ENCODE measurements at places on chromosomes 7 and 10.

GRCh38 chr7:140231771-140232491 is 55.1 kb upstream of the KDM7A start:
- no peak for DNase-seq

- DNase-seq, result no peak
These were observed 590.0 kb upstream of the SEMA3D start for GRCh38 chr7:85776691-85777345.

- no peak for DNase-seq
These were observed 11.8 kb downstream of the NT5C3A start for GRCh38 chr7:33050535-33051318.

DNA sequence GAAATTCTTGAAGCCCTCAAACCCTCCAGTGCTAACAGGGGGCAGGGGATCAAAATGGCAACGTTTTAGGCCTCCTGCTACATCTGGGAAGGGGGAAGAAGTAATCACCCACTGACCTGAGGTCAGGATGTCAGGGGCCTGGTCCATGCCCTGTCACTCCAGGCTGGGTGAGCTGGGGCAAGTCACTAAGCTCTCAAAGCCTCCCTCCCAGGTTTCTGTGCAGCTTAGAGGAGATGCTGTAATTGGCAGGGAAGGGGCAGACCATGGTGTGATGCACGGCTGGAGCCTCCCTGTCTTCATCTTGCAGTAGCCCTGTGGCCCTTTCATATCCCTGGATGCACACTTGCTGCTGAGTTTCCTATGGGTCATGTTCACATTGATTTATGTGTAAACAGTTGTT is 27.2 kb downstream of the LEP start:
- DNase-seq, result no peak

DNA sequence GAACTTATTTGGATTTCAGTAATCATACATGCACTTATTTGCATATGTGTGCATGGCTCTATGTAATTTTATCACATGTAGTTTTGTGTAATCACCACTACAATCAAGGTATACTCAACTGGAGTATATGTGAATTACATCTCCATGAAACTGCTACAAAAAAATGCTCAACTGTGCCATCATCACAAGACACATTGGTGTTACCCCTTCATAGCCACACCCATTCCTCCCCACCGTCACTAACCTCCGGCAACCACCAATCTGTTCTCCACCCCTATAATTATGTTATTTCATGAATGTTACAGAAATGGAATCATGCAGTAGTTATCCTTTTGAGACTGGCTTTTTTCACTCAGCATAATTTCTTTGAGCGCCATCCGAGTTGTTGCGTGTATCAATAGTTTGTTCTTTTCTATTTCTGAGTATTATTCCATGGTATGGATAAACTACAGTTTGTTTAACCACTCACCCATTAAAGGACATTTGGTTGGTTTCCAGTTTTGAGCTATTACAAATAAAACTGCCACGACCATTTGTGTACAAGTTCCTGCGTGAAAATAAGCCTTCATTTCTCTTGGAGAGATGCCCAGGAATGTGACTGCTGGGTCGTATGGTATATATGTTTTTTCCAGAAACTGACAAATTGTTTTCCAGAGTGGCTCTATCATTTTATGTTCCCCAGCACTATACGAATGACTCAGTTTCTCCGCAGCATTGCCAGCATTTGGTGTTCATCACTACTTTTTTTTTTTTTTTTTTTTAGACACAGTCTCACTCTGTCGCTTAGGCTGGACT is 11.3 kb upstream of the SMO start:
- no peak for DNase-seq

GRCh38 chr10:75801121-75801520 is 369.7 kb downstream of the LRMDA start:
- DNase-seq, result no peak

DNA sequence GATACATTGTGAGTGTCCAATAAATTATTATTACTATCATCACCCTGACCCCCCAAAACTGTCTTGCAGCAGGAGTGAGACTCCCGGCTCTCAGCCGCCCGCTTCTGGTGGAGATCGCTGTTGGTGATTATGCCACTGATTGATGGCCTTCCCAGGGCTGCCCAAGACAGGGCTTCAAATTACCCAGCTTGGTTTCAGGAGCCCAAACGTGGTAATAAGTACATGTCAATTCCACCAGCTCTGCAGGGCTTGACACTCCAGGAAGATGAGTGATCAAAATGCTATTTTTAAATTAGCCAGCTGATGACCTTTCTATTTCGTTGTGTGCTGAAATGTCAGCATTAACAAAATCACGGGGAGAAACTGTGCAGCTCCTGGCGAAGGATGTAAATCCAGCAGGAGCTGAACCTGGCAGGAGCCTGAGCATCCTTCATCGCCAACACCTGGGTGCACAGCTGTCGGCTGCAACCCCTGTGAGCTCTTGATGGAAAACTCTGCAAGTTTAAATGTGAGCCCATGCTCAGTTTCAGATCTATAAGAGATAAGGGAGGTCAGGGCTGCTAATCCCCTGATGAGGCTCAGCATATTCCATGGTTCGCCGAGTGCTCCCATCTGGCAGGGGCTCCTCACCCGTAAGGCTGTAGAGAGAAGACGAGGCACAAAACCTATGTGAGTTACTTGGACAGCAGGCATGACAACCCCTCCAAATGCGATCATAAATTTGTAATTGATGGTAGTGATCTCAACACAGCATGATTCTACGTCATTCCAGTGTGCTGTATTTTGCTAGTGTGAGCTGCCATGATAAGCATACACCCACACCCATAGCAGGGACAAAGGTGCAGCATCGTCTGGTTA is 446.3 kb downstream of the TCERG1L start:
- no peak for DNase-seq

DNA sequence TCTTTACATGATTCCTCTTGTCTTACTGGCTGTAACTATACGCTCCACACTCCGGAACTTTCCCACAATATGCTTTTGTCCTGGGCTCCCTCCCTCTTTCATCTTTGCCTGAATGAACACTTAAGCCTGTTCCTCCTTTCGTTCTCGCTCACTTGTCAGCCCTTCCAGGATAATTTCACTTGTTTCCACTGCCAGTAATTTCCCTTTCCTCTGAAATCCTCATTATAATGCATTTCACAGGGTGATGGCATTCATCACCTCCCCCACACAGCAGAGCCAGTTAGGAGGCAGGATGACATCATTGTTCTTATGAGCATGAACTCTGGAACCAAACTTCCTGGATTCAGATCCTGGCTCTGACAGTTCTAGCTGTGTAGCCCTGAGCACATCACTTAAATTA is 372.6 kb downstream of the GPR158 start:
- no peak for DNase-seq

DNA sequence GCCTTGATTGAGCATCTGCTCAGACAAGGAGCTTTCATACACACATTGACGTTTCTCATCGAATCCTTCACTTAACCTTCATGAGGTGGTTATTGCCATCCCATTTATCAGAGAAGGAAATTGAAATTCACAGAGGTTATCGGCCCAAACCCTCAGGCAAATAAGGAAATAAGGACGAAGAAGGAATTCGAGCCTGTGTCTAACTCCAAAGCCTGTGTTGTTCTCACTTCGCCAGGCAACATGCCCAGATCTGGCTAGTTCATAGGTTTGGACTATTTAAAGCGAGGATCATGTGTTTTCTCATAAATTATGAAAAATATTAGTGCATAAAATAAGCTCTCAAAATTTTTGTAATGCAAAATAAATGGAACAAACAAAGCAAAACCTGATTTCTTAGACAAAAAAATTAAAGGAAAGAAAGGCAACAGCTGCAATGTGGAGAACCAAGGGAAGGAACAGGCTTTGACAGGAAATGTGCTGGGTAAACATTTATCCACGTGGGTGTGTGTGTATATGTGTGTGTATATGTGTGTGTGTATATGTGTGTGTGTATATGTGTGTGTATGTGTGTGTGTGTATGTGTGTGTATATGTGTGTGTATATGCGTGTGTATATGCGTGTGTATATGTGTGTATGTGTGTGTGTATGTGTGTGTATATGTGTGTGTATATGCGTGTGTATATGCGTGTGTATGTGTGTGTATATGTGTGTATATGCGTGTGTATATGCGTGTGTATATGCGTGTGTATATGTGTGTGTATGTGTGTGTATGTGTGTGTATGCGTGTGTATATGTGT is 4.8 kb downstream of the UCN3 start:
- DNase-seq, result no peak

DNA sequence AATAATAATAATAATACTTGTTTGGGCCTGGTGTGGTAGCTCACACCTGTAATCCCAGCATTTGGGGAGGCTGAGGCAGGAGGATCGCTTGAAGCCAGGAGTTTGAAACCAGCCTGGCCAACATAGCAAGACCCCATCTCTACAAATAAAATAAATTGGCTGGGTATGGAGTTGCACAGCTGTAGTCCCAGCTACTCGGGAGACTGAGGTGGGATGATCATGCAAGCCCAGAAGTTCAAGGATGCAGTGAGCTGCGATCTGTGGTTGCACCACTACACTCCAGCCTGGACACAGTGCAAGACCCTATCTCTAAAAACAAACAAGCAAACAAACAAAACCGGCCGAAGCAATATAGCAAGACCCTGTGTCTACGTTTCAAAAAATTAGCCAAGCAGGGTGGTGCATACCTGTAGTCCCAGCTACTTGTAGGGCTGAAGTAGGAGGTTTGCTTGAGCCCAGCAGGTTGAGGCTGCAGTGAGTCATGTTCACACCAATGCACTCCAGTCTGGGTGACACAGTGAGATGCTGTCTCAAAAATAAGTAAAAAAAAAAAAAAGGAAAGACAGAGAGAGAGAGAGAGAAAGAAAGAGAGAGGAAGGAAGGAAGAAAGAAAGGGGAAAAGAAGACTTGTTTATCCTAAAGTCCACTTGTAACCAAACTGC is 85.6 kb upstream of the KDM7A start:
- DNase-seq, result no peak

DNA sequence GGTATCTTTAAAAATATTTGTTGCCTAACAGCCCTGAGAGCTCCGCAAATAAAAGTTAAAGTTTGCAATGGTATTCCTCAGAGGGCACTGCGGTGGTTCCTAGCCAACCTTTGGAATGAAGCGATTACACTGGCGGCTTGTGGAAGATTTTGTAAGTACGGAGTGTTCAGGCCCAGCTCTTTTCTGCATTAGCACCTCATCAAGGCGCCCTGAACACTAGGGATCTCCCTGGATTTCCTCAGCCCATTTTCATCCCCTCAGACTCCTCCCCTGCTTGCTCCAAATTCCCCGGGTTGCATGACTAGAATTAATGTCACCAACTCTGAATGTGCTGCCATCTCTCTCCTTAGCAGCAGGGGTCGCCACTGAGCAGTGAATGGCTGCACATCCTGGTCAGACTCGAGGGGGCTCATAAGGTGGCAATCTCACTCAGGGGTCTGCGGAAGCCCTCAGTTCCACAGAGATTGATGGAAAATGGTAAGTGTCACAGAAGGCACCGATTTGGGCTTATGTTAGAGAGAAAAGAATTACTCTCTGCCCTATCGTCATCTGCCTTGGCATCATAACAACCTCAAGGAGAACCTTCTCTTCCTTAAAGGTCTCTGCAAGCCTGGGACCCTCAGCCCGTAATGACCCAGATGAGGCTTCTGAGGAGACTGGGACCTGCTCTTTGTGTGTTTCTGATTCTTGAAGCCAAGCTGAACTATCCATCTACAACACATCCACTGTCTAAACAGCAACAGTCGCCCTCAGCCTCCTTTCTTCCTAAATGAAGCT is 262.8 kb upstream of the AOAH start:
- DNase-seq, result no peak

DNA sequence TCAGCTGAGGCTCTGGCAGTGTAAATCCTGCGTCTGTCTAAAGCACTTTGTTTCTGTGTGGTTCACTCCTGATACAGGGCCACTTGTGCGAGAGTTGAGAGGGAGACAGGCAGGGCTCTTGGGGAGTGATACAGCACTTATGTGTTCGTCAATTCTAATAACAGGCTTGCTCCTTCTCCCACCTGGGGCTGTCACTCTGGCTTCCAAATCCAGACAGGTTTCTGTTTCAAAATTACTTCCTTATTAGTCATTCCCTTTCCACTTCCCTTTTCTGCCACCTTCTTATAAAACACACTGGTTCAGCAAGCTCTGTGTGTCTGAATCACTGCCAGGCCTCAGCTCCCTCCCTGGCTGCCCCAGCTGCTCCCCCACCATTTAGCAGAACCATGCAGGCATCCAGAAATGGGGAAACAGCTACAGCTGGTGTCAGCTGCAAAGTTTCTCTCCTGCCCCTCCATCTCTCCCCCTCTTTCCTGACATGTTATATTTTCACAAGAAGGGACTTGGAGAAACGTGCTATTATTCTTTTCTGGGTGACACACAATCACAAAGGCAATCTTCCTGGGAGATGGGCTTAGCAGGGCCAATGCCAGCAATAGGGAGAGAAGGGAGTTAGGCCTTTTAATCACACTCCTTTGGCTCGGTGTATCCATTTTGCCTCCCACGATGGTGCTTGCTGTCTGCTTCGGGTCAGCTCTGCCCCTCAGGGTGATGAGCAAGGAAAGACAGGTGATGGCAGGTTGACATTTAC is 58.4 kb upstream of the ZNRF2 start:
- DNase-seq, result no peak

DNA sequence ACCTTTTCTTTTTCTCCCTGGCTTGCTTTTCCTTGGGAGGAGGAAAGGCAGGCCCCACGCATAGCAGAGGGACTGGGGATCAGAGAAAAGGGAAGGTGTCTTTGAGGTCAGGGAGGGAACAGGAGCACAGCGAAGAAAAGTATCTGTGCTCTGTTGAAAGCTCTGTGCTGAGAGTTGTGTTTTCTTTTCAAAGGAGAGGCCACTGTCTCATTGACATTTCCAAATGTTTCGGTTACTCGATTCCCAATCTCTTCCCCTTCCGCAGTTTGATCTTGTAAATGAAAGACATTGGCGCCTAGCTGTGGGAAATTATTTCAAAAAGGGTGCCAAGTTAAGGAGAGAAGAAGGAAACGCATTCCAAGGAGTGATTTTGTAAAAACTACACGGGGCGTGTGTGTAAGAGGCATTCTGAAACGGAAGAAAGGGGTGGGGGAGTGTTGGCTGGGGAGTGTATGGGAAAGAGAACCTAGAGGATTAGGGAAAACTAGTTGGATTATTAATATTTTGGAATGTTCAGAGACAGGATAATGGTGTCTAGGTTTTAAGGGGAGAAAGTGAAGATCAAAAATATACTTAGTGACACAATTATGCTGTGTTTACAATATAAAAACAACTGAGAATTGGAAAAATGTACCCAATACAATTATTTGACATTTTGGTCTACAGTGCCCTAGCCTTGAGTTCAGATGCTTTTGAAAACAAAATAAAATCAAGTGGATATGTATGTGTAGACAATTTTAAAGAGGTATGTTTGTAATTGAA is 708 bp downstream of the KLHDC10 start:
- DNase-seq, result no peak

- no peak for DNase-seq
These were observed 101.4 kb upstream of the STEAP1B start for GRCh38 chr7:22601408-22601807.
